ENCODE measurements at places on chromosomes 12 and 14. TPM values are rescaled to one million over a fixed set of nuclear protein-coding genes. Genes with fewer than 3 reads are reported as not detected.

GRCh38 chr12:79524507-79525148 lies 166.1 kb downstream of the PAWR start:
- H3K4me3 ChIP-seq: no peak overlapping the region
- no peaks in the 10 kb centered on the region for H3K27me3 ChIP-seq
- no peak overlapping the region for H3K27ac ChIP-seq

- no peak overlapping the region for H3K4me3 ChIP-seq
- no peak overlapping the region for H3K27ac ChIP-seq
Measured at GRCh38 chr12:88132392-88132791, 9.5 kb downstream of the CEP290 start.

DNA sequence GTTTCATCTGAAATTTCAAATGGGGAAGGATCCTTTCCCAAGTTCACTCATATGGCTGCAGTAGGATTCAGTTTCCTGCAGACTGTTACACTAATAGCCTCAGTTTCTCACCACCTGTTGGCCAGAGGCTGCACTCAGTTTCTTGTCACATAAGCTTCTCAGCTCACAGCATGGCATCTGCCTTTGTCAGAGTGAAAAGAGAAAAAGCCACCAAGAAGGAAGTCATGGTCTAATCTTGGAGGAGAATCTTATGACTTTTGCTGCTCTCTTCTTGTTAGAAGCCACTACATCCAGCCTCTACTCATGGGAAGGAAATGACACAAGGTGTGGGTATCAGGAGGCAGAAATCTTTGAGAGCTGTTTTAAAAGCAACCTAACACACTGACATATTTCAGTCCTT lies 39.4 kb upstream of the BTG1 start:
- H3K36me3 ChIP-seq: no peaks in the 10 kb centered on the region
- DNase-seq: no peak
- no peaks in the 10 kb centered on the region for H3K27me3 ChIP-seq
- no peak overlapping the region for H3K4me3 ChIP-seq

GRCh38 chr14:81465507-81466228 lies 65.5 kb upstream of the STON2 start:
- H3K27ac ChIP-seq: peak overlapping the region; percentile 15
- DNase-seq: no peak
- no peaks in the 10 kb centered on the region for H3K4me1 ChIP-seq
- no peaks in the 10 kb centered on the region for H3K36me3 ChIP-seq
- H3K4me3 ChIP-seq: no peak overlapping the region

- H3K27me3 ChIP-seq: no peaks in the 10 kb centered on the region
- H3K4me1 ChIP-seq: peaks cover 11% of the 10 kb centered on the region
- no peaks in the 10 kb centered on the region for H3K36me3 ChIP-seq
- DNase-seq: no peak
- H3K4me3 ChIP-seq: no peak overlapping the region
Measured at GRCh38 chr12:128644664-128645296, 179.0 kb downstream of the SLC15A4 start.

GRCh38 chr12:91127306-91127705 lies 16.0 kb upstream of the LUM start:
- H3K4me1 ChIP-seq: no peaks in the 10 kb centered on the region
- no peaks in the 10 kb centered on the region for H3K27me3 ChIP-seq

GRCh38 chr14:99312106-99312505 lies 40.1 kb upstream of the BCL11B start:
- H3K27ac ChIP-seq: no peak overlapping the region
- H3K4me3 ChIP-seq: no peak overlapping the region
- no peaks in the 10 kb centered on the region for H3K27me3 ChIP-seq
- H3K36me3 ChIP-seq: no peaks in the 10 kb centered on the region
- no peak for DNase-seq

GRCh38 chr14:34237081-34237480 lies 225.0 kb downstream of the SPTSSA start:
- DNase-seq: peak; percentile 38
- H3K4me3 ChIP-seq: no peak overlapping the region
- no peaks in the 10 kb centered on the region for H3K27me3 ChIP-seq
- H3K4me1 ChIP-seq: no peaks in the 10 kb centered on the region

- H3K4me1 ChIP-seq: no peaks in the 10 kb centered on the region
- H3K4me3 ChIP-seq: no peak overlapping the region
- no peak overlapping the region for H3K27ac ChIP-seq
- H3K27me3 ChIP-seq: peaks cover 4% of the 10 kb centered on the region
Measured at GRCh38 chr14:78253986-78254385, 83.8 kb downstream of the NRXN3 start.

DNA sequence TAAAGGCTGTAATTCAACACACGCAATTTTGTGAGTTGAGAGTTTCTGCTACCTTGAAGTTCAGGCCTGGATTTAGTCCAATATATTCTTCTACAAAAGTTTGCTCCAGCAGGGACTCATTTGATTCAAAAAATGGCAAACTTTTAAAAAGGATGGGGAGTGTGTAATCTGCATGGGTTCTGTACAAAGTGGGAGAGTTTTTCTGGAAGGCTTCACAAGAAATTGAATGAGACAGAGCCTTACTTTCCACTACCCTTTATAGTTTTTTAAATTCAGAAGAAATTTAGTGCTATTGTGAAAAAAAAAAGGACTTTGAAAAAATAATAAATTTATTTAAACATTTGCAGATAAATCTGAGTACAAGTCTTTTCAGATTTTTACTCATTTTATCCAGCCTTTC lies 116.9 kb downstream of the METTL25 start:
- H3K4me3 ChIP-seq: no peak overlapping the region
- no peak overlapping the region for H3K27ac ChIP-seq
- H3K4me1 ChIP-seq: peaks cover 13% of the 10 kb centered on the region
- no peaks in the 10 kb centered on the region for H3K27me3 ChIP-seq

DNA sequence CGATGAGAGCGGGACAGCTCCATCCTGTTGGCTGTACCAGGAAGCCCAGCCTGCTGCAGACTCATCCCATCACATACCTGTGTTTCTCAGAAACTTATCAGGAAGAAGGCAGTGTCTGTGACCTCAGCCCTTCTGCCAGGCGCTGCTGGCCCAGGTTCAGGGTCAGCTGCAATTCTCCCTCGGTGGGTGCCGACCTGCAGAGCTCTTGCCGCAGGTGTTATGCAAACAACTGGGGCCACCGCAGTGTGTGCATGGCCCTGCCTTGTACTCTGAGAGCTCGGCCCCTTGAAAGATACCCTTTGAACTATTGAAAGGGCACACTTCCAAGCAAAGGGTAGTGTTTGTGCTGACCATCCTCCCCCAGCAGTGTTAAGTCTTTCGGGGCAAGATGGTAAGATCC lies 322.2 kb upstream of the DIO3 start:
- no peak overlapping the region for H3K4me3 ChIP-seq
- no peaks in the 10 kb centered on the region for H3K27me3 ChIP-seq

DNA sequence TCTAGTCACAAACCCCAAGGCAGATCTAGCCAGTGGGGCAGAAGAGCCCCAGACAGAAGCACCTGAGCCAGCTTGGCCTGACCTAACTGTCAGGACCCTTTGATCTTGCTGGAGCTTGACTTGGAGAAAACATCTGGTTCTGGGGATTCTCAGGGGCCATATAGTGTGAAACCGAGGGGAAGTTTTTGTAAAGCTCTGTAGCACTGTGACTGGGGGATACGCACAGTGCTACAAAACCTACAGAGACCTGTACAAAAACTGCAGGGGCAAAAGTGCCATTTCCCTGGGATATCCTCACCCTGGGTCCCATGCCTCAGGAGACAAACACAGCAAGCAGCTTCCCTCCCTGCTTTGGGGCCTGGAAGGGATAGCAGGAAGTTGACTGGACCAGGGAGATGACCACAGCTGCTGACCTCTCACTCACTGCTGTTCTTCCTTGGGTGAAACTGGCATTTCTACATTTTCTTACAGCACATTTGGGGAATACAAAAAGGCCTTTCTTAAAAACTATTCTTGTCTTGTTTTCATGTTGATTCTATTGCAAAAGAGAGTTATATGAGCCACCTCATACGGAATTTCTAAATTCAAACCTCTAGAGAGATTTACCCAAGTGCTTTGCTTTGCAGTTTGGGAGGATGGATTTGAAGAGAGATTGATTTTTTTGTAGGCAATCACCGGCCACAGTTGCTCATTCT lies 140.0 kb downstream of the DAD1 start:
- no peak overlapping the region for H3K4me3 ChIP-seq
- no peaks in the 10 kb centered on the region for H3K36me3 ChIP-seq
- DNase-seq: no peak

- H3K4me1 ChIP-seq: no peaks in the 10 kb centered on the region
- no peak for DNase-seq
- no peak overlapping the region for H3K27ac ChIP-seq
- no peaks in the 10 kb centered on the region for H3K36me3 ChIP-seq
- no peaks in the 10 kb centered on the region for H3K27me3 ChIP-seq
- no peak overlapping the region for H3K4me3 ChIP-seq
Measured at GRCh38 chr12:1330477-1330827, 263.9 kb downstream of the FBXL14 start.

DNA sequence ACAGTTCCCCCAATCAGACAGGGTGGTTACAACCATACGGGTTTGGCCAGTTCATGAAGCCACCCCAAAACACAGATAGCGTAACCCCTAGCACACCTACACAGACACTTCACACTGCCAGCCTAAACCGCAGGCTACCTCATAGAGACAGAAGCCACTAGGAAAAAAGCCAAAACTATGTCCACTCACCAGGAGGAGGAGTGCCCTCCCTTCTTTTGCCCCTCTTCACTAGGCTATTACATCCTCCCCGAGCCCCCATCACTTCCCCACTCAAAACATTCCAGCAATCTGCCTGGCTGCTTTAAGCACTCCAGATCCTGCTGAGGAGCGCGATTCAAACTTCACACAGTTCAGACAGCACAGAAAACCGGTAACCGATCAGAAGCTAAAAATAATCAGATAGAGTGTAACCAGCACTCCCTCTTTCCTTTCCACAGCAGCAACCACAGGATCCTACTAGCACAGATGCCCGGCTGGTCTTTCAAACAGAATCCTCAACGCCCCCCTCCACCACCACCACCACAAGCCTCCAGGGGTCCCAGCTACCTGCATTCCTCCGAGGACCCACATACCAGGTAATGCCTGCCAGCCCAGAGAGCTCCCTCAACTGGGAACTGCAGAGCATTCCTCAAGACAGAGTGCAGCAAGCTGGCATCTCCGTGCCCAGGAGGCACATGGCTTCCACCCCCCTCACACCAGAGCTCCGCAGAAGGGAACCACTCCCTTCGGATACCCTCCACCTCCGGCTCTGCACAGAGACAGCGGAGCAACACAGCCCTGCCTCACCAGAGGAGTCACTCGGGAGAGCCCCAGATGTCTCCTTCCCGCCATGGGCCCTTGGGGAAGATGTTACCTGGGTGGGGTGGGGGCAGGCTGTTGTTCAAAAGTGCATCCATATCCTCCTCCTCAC lies 1.5 kb downstream of the CHD4 start:
- H3K4me1 ChIP-seq: peaks cover 19% of the 10 kb centered on the region
- H3K27me3 ChIP-seq: no peaks in the 10 kb centered on the region
- peak overlapping the region; percentile 90 for H3K27ac ChIP-seq
- DNase-seq: peak; percentile 59
- peak overlapping the region; percentile 75 for H3K4me3 ChIP-seq
- peaks cover 15% of the 10 kb centered on the region for H3K36me3 ChIP-seq

The GPRC5D gene
- not detected for total RNA-seq

The HVCN1 gene
- total RNA-seq: 12.4 TPM

The NPAS3 gene
- total RNA-seq: 0.46 TPM

The ADAMTS20 gene
- total RNA-seq: not detected

The COX8C gene
- not detected for total RNA-seq

The PRIM1 gene
- 9.9 TPM for total RNA-seq

The ANKS1B gene
- 10.3 TPM for total RNA-seq
